ENCODE measurements at places on chromosomes 4 and X.

GRCh38 chr4:142416711-142417275, 429.3 kb downstream of the INPP4B start:
- no peak for DNase-seq

DNA sequence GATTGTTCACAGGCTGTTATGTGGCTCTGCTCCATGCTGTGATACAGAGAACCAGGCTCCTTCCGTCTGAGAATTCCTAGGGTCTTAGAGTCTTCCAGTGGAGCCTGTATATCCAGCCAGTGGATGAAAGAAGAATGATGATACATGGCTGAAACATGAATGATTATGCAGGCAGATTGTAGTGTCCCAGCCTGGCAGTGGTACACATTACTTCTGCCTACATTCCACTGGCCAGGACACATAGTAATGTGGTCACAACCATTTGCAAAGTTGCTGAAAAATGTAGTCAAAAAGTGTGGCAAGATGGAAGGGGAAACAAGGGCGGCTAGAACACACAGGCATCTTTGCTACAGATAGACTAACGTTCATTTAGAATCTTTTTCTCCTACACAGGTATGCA, 4.5 kb upstream of the GBA3 start:
- no peak for DNase-seq

- no peak for DNase-seq
Observed at GRCh38 chr4:24003926-24004325, 114.1 kb upstream of the PPARGC1A start.

DNA sequence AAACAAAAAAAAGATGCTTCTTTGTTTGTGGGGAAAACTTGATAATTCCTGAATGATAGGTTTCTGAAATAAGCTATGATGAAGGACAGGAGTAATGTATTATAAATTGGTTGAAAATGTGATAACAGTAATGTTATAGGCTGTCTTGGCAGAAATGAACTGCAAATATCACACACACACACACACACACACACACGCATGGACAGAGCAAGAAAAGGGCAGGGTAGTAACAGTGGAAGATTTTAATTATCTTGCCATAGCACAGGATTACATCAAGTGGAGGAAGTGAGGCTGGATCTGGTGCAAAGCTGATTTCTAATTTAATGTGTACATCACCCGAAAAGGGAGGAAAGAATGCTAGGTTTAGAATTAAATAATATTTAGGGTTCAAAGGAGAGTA, 97.5 kb upstream of the CXXC4 start:
- no peak for DNase-seq

- DNase-seq = no peak
Observed at GRCh38 chr4:68929076-68929737, 22.4 kb downstream of the UGT2A3 start.

GRCh38 chr4:150816491-150816890, 198.6 kb downstream of the LRBA start:
- no peak for DNase-seq

GRCh38 chr4:7764466-7764865, 175.2 kb downstream of the AFAP1 start:
- no peak for DNase-seq

DNA sequence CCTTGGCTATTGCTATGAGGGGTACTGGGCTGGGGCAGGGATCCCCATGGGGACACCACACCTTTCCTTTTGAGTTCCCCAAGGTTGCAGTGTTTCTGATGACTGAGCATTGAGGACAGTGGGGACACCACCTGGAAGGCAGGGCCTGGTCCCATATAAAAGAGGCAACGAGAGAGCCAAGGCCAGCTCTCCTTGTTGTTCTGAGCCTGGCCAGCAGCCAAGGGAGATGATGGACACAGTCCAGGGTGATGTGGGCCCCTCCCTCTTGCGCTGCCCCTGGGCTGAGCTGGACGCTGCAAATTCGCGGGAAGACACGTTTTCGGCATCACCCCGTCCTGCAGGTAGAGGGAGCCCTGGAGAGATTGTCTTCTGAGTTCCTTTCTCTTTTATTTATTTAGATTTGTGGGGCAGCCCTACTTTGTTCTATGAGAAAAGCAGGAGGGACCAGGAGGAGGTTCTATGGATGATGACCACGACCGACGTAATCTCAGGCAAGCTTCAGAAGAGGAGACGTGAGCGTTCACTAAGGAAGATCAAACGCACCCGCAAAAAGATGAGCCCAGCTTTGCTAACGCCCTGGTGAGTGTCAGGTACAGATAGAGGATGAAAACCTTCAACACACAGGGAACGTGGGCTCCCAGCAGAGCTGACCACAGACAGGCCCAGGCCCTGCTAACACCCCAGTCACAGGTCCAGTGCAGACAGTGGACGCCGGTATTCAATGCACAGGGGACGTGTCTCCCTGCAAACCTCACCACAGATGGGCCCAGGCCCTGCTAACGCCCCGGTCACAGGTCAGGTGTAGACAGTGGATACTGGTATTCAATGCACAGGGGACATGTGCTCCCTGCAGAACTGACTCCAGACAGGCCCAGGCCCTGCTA, 97.4 kb downstream of the SHOX start:
- DNase-seq = no peak

- DNase-seq = no peak
Observed at GRCh38 chr4:174427571-174428140, 94.6 kb downstream of the HPGD start.

DNA sequence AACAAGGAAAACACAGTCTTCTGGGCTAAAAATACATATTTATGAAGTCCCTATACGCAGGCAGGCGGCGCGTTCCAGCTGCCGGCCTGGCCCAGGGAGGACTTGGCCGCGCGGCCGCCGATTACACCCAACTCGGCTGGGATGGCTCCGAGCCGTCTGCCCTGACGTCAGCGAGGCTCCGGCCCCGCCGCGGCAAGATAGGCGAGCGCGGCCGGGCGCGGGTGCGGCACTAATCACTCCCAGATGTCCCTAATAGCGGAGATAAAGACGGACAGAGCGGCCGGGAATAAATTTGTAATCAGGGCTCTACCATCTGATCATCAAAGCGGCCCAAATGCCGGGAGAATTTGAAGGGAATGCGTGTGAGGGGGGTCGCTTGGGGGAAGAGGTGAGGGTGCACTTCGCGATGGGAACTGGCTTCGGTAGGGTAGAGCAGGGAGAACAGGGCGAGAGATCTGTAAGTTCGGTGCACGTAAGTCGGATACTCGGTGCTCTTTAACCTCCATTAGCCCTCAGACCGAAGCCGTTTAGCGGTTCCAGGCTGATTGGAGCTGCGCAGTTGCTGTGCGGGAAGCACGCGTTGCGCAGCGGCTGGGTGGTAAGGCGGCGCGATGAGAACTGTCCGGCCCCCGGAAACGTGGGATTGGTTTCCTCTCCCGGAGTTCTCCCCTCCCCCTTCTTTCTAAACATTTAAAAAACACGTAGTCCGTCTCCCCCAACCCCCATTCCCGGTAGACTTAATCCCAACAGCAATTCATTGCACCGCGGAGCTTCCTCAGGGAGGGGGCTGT, 7.7 kb downstream of the HAND2 start:
- no peak for DNase-seq

DNA sequence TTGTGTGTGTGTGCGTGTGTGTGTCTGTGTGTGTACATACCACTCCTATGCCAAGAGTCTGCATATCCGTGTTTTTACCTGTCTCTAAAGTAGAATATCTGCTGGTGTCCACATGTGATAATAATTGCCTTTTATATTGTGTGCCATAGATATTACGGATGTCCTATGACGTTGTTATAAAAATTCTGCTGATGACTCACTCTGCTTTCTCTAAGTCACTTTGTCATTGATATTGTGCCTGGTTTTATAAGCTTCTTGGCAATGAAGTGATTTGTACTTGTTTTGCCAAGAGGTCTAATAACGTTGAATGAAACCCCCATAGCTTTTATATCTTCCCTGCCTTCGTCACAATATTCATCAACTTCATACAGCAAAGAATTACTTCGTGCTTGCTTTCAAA, 102.6 kb upstream of the C1GALT1C1 start:
- no peak for DNase-seq

GRCh38 chr4:53721263-53721662, 130.0 kb upstream of the LNX1 start:
- DNase-seq = no peak

- DNase-seq = no peak
Observed at GRCh38 chr4:141763374-141763773, 127.0 kb downstream of the IL15 start.

GRCh38 chrX:17737986-17738713, 857 bp downstream of the SCML1 start:
- DNase-seq = no peak

DNA sequence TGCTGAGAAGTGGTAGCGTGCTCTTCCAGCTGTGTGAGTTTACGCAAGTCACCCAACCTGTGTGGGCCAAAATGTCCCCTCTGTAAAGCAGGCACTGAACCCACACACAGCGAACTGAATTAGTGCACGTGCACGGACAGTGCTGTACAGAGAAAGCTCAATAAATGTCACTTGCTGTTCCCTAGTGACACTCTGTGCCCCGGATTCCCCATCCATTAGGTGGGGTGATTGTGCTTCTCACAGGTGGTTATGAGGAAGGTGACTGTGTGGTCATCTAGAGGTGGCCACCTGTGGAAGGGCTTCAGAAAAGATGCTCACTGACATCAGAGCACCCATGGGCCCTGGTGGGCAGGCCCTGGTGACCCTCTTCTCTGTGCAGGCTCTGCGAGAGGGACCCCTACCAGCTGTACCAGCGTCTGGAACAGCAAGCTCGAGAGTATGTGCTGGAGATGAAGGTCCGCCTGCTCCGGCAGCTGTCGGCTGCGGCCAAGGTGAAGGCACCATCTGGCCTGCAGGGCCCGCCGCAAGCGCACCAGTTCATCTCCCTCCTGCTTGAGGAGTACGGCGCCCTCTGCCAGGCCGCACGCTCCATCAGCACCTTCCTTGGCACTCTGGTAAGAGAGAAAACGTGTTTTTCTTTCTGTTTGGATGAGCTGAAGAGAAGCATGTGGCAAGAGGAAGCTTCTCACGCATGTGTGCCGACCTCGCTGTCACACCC, 94.3 kb downstream of the FAM193A start:
- DNase-seq = no peak

DNA sequence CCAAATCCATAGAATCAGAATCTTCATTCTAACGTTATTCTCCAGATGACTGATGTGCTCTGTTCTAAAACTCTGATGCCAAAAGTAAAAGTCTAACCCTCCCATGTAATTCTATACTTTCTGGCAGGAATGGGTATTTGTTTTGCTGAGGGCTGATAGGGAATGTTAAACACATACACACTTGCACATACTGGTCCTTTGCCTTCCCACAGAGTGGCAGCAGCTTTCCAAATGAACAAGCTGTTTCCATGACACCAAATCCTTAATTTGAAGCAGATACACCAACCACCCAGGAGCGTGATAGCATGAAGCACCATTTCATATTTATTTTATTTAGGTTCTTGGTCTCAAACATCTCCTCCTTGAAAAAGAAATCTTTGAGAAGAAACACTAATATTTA, 155.5 kb upstream of the PRDX4 start:
- no peak for DNase-seq

DNA sequence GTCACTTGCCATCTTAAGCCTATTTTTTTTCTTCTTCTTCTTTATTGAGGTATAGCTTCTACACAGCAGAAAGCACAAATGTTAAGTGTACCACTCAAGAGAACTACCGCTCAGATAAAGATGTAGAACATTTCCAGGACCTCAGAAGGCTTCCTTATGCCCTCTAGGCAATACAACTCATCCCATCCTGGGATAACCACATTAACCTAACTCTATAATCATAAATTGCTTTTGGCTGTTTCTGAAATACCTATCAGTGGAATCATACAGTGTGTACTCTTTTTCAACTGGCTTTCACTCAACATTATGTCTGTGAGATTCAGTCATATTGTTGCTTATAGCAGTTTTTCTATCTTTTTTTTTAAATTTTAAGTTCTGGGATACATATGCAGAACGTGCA, 51.7 kb downstream of the ARFIP1 start:
- DNase-seq = no peak

DNA sequence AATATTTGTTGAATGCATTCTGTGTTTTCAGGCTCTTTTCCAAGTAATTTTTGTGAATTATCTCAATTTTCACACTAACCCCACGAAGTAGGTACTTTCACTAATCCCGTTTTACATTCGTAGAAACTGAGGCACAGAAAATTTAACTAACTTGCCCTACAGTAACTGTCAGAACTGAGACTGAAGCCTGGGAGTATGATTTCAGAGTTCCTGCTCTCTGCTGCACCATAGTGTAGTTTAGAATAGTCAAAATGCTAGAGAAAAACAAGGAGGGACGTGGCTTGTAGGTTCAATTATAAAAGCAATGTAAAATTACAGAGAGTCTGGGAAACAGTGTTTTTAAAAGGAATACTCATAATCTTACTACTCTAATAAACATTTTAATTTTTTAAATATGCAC, 2.2 kb downstream of the CLCN3 start:
- DNase-seq = no peak

DNA sequence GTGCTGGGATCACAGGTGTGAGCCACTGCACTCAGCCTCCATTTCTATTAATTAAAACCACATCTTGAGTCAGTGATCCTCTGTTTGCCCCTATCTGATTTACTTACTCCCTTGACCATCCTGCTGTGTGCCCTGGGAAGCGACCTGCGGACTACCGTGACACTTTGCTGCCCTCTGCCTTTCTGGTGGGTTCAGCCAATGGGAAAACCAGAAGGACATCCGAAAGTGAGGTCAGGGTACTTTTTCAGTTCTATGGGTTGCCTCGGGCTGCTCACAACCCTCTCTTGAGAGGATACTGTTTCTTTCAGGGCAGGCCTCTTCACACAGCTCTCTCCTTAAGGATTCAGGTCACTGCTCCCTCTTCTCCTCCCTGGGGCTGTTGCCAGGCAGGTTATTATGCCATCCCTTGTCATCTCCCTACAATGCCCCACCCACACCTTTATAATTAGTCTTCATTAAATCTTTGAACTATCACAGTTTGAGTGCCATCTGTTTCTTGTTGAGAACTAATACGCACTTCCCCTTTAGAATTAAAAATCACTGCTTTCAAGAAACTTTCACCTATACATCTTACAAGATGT, 21.4 kb downstream of the PLAC8 start:
- no peak for DNase-seq

- DNase-seq = peak; percentile 50
Observed at GRCh38 chr4:78644744-78645330, 93.3 kb downstream of the ANXA3 start.

GRCh38 chrX:76148041-76148665, 24.7 kb upstream of the PBDC1 start:
- DNase-seq = no peak

DNA sequence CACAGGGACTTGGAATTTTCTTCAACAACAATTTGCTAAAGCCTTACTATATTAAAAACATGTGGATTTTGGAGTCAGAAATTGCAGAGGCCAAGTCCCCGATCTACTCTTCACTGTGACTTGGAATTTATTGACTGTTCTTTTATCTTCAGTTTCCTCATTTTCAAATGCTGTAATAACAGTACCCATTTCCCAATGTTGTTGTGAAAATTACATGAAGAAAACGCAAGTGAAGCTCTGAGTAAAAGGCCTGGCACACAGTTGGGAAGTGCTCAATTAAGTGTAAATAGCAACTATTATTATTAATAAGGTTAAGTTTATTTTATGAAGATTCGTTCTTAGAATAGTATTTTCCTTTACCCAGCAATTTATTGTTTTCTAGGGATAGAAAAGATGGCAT, 15.7 kb downstream of the STBD1 start:
- DNase-seq = no peak

GRCh38 chr4:118712872-118713271, 27.7 kb downstream of the METTL14 start:
- no peak for DNase-seq

- DNase-seq = no peak
Observed at GRCh38 chrX:40402831-40403533, 177.8 kb upstream of the ATP6AP2 start.

GRCh38 chr4:2827874-2828751, 15.5 kb upstream of the ADD1 start:
- DNase-seq = no peak
